NCI-H2081 treated with DMSO at 0.1 percent for 48 hours (cell line): ENCODE measurements at places on chromosomes 7 and 10.

- no peak for DNase-seq
These were observed 490 bp downstream of the KIN start for GRCh38 chr10:7787150-7787856.

GRCh38 chr10:47452495-47453140 is 31.3 kb downstream of the ANXA8 start:
- no peak for DNase-seq

DNA sequence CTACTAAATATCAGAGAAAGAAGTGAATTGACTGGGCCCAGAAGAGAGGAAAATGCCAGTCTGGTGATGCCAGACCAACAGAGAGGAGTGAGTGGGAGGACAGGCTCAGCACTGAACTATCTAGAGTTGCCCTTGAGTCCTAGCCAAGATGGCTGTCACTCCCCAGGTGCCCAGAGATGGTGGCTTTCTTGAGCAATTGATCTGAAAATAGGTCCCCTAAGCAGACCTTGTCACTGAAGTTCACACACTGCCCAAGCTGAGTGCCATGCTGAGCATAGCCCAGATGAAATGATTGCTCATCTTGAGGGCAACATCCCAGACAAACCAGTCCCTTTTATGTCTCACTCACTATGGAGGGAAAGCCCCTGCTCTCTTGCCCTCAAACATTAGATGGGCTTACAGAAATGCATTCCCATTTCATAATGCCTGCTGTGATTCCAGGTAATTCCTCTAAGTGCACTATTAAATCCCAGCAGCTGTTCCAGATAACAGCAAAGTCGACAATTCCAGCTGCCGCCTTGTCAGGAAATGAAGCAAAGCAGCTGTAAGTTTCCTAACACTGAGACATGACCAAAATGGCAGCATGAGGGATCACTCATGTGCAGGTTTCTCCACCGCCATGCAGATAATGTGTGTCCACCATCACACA is 329.4 kb downstream of the KCNMA1 start:
- no peak for DNase-seq

DNA sequence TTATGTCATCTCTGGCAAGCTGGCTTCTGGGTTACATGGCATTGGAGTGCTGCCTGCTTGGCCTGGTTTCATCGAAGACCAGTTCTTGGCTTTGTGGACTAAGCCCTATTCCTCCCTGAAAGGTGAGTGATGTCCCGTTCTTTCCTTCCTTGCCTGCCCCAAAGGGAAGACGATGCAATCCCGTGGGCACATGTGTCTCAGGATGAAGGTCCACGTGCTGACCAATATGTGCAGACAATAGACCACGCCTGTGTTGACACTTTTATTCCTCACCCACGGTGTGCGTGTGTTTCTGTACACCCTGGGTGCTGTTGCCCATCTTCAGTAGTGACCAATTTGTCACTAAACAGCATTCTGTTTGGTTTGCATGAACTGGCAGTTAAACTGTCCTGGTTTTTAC is 28.6 kb upstream of the SHH start:
- no peak for DNase-seq

DNA sequence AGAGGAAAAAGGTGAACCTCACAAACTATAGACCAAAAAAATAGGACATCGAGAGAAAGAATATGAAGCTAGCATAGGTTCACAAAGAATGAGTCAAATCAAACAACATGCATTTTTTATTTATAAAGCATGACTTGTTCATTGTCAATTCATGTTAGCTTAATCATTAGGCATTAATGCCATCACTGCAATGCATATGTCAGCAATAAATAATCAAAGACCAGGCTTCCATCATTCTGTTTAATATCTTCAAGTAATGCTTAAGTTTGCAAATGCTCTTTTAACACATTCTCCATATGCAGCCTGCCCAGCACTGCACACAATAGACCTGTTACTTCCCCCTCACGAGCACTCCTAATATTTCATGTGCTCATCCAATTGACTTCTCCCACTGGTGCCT is 8.9 kb upstream of the MAGI2 start:
- no peak for DNase-seq

DNA sequence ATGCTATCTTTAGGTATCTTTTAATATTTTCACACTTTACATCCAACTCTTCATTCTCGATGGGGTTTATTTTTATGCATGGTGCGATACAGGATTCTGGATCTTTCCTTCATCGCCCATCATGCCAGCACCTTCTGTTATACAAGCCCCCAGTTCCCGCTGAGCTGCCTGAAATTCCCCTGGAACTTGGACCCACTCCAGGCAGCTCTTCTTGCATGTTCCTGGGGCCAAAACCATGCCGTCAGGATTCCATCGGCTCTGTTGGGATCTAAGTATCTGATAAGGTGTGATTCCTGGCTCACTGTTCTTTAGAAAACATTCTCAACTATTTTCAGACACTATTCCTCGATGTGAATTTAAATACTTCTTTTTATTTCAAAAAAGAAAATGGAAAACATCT is 40.5 kb upstream of the PPP2R2D start:
- no peak for DNase-seq

DNA sequence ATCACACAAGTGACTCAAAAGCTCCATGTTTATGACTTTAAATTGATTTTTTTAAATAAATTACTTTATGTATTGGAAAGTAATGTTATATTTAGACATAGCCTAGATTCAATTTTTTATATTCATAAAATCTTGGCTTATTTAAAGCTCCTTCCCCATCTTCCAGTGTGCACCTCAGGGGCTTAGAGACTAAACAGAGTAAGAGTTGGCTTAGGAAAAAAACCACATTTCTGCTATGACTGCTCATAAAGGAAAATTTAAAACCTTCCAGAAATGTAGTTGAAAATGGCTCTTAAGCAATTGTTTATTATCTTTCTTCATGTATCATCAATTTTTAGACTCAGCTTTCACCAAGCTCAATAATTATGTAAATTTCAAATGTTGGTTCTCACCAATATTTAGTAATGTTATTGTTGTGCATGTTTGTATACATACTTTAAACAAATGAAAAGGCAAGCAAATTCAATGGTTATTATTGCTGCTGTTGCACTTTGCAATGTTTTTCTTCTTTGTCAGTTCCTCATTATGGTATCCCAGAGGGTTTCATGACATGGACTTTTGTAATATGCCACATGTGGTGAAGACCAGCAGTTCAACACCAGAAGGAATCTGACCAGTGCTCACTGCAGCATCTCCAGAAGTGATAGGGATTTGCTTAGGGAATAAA is 700.1 kb upstream of the ANKRD30A start:
- DNase-seq = no peak

DNA sequence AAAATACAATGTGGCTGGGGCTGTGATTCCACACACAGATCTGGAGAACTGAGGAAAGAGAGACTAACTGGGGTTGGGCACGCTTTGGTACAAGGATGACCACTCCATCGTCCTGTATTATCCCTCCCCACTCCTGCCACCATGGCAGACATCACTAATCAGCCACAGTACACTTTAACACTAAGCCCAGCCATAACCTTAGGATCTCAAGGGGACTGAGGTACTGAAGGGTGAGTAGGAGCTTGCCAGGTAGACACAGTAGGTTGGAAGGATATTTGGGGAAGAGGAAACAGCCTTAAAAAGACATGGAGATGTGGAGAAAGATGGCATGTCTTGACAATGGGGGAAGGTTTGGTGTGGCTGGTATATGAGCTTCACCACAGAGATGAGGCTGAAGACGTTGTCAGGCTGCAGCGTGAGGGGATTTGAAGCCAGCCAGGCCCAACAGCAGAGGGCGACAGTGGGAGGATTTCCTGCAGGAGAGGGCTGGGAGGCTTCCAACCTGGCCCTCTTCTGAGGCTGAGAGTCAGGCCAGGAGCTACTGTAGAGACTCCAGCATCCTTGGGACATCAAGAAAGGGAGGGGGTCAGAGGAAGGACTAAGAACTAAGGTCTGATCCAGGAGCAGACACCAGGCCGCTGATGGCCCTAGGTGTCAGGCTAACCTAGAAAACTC is 58.6 kb upstream of the COL13A1 start:
- no peak for DNase-seq

- no peak for DNase-seq
These were observed 605.4 kb upstream of the NRP1 start for GRCh38 chr10:33939892-33940291.

DNA sequence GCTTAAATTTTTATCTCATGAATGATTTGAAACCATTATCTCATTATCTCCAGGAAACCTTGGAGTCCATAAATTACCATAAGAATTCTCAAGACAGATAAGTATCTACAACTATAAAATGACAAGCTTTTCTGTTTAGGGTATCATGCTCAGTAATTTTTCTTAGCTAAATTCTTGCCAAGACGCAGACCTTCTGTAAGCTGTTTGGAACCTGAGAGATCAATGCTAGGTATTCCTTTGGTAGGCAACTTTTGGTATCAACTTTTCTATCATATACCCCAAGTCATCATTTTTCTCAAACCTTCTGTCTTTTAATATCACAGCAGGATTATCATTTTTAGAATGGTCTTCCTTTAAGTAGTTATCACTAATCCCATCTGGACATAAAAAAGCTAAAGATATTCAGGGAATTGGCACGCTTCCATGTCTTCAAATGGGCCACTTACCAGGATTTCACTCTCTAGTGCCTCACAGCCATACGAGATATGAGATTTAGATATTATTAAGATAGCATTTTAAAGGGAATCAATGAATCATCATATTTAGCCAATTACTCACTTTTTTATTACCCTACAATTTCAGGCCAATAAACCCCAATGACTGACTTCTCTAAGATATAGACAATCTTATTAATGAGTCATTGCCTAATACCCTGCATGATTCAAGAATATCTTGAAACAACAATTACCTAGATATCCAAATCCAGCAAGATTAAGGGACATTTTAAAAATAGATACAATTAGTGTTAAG is 544.1 kb downstream of the HTR7 start:
- no peak for DNase-seq

DNA sequence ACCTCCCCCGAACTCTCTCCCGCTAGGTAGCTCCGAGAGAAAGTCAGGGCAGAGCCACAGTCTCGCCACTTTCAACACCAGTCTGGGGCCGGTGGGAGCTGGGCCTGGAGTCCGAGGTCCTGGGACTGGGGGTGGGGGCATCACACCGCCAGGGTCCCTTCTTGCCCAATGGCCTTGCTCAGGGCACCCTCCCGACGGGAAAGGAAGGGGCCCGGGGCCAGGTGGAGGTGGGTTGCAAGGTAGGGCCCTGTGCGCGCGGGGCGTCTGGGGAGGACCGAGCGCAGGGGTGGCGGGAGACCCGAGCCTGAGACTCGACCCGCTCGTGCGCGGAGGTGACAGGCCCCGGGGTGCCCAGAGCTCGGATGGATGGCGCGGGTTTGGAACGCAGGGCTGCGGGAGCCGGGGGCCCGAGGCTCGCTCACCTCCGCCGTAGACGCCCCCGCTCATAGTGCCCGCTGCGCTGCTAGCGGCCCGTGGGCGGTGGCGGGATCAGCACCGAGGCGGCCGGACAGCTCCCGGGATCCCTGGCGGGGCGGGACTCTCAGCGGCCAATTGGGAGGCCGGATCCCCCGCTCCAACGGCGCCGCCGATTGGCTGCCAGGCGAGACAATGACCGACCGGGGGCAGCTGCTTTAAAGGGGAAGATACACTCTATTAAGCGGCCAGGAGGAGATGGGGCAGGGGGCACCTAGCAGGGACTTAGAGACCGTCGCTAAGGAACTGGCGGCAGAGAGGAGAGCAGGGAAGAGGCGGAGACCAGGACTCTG is at the start of gene ACTL6B:
Gene ACTL6B (minus strand): TSS at position 541 of the 767 bp plus-strand sequence. CDS start 94 bp downstream, at position 447.
- peak; percentile 38 for DNase-seq

- peak; percentile 77 for DNase-seq
These were observed 73.6 kb downstream of the SNX10 start for GRCh38 chr7:26365077-26365900.

GRCh38 chr7:157876469-157877285 is 539.9 kb downstream of the DNAJB6 start:
- no peak for DNase-seq

- DNase-seq = no peak
These were observed 464.9 kb upstream of the NRP1 start for GRCh38 chr10:33799281-33799943.

DNA sequence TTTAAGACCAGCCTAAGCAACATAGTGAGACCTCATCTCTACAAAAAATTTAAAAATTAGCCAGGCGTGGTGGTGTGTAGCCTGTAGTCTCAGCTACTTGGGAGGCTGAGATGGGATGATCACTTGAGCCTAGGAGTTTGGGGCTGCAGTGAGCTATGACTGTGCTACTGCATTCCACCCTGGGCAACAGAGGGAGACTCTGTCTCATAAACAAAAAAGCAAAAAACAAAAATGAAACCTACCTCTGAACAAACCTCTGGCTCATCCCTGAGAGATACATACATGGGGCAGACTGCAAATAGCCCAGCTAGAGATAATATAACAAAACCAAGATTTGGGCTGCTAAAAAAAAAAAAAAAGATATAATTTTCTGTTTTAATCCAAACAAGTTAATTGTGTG is 19.5 kb downstream of the C10orf67 start:
- no peak for DNase-seq

DNA sequence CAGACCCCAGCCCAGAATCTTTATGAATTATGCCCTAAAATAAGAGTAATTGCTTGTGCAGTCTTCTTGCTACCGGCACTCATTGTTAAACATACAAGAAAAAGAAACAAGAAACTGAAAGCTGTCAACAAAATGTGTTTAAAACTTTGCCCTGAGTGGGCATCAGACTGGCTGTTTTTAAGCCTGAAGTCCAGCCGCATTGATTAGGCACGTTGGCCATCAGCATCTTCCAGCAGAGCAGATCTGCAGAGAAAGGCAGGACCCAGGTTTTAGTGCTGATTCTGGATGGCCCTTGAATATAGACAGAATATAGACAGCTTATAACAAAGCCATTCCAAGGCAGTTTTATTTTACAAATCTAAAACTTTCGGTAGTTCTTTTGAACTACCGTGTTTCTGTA is 102.8 kb downstream of the POLL start:
- DNase-seq = no peak

DNA sequence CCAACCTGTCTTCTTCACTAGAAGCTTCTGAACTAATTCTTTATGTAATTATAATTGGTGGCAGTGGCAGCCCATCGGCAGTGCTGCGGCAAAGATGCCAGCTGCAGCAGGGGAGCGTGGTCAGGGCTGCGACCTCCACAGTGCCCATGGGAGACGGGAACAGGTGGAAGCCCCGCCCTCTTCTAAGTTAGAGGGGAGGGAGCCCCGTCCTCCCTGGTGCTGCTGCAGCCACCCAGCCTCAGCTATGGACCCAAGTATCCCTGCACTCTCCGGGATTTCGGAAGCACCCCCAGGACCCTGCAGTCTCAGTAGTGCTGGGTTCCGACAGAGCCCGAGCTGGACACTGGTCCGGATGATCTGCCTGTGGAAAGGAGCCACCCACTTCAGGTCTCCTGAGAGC is 117.0 kb upstream of the MBL2 start:
- no peak for DNase-seq

- DNase-seq = no peak
These were observed 96.4 kb downstream of the CCSER2 start for GRCh38 chr10:84424731-84425167.

DNA sequence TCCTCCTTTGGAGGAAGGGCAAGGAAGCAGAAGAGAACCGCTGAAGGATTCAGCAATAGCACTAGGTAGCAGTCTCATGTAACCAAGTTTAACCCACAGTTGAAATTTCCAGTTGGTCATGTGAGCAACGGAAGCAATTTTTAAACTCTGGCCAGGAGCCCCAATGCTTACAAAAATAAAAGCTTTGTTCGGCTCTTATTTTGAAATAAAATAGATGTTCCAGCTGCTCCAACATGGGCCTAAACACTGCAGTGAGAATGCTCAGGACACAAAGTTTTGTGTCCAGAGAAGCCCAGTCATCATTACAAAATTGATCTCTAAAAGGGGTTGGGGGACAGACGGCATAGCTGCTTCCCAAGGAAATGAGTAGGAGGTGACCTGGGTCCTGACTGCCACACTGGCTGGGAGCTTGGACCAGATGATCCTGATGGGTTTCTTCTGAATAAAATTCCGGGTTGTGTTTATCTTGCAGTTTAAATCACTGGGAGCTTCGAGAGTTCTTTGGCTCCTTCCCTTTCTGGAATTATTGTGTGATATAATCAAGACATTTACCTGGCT is 452 bp upstream of the TMEM140 start:
- no peak for DNase-seq
